Umbilical cord (tissue), 2 donors: ENCODE measurements at places on chromosomes 12 and 14.
A peak's percentile ranks its signal among the peaks of the same experiment; 100 is the strongest.

- DNase-seq = no peak
Measured at GRCh38 chr12:21073822-21074460, 57.1 kb upstream of the SLCO1B1 start.

- DNase-seq = no peak
Measured at GRCh38 chr12:96456265-96456974, 33.0 kb upstream of the CFAP54 start.

- DNase-seq = peak; percentile 42
Measured at GRCh38 chr14:68506021-68506644, 286.7 kb downstream of the ZFP36L1 start.

DNA sequence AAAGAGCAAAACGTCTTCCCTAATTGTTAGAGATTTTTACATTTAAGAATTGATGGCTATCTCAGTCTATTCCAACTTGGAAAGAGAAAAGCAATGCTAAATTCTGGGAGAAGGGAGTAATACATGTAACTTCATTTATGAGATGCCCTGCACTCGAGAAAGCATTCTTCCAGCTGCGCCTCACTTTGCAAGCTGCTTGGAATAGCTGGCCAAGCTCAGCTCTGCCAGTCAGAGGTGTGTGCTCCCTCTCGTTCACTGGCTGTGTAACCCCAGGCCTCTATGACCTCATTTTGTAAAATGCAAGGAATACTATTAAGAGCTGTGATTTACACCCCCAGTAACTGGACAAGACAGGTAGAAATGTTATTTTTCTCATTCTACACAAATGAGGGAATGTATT, 79.1 kb downstream of the OTX2 start:
- peak; percentile 5 for DNase-seq
